ENCODE measurements at places on chromosomes 6 and 20.

DNA sequence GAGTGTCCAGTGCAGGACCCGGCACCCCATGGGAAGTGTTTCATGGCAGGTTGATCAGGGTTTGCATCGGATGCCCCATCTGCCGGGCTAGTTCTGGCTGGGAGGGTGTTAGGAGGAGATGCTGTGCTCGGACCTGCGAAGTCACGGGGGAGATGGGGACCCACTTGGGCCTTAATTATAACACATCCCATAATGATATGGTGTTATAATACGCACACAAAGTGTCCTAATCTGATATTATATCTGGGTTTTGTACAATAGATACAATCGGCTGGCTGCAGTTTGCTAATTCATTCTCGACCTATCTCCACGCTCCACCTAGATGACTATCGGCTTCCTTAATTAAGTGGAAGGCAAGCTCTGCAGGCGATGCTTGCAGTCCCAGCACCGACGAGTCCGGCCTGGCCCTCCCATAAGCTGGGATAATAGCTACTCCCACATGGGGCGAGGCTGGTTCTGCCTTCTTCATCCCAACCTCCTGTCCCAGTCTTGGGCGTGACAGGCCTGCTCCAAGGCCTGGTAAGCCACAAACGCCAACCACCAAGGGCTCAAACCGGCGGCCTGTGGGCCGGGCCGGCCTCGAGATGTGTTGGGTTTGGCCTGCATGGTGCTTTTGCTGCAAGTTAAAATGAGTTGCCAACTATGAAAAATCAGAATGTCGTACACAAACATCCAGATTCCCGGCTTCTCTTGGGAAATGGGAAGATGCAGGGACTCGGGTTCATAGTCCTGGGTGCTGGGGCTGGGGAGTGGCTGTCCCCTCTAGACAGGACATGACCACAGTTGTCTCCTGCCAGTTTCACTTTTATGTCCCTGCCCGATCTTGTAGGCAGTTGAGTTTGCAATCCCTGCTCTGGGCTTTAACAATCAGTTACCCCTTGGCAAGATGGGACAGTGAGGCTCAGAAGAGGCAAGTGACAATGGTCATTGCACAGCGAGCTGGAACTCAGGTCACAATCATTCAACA, 32.7 kb downstream of the CEBPB start:
- DNase-seq, result no peak

DNA sequence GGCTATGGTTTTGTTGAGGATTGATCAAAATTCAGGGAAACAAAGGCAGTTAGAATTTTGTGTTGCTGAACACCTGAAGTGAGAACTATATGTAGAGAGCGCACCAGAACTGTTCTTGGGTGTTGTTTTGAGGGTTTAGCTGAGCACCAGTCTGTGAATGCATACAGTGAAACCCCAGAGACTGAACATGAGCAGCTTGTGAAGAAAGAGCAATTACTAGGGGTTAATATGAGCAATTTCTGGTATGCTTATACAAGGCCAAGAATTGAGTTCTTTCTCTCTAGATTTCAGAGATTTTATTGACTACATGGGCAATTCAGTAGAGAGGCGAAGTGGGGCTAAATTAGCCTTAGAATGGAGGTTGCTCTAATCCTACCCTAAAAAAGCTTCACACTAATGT, 93.9 kb downstream of the CD2AP start:
- DNase-seq, result no peak

DNA sequence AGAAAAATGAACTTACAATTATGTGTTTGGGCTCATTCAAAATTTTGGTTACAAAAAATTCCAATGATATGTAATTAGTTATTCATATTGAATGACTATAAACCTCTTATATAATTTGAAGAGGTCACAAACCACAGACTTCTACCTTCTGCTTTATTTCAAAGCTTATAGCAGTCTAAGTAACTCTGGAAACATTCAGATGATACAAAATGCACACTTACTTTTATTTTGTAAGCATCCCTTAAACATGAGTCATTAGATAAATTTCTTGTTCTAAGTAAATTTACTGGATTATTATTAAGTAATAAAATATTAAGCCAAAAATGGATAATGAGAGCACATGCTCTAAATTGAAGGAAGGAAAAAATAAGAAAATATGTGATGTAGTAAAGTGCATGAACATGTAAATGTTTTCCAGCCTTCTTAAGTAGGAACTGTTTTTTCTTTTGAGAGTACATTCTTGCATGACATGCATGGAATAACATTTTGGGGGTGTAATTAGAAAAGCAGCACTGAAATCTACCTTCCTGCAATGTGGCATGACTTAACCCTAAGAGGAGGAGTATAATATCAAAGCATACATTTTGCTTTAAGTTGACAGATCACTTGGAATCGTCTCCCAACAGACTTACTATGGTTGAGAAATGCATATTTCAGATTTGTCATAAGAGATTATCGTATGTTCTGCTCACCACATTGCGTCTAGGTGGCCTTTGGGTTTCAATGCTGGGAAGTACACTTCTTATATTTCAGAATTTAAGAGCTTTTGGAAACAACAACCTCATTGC, 372.7 kb upstream of the HSF2 start:
- no peak for DNase-seq

- DNase-seq, result no peak
Observed at GRCh38 chr20:41169791-41170351, 32.5 kb downstream of the PLCG1 start.

- DNase-seq, result no peak
Observed at GRCh38 chr6:132218059-132218696, 183.1 kb downstream of the MOXD1 start.
